ENCODE measurements at places on chromosomes 11 and 22.

DNA sequence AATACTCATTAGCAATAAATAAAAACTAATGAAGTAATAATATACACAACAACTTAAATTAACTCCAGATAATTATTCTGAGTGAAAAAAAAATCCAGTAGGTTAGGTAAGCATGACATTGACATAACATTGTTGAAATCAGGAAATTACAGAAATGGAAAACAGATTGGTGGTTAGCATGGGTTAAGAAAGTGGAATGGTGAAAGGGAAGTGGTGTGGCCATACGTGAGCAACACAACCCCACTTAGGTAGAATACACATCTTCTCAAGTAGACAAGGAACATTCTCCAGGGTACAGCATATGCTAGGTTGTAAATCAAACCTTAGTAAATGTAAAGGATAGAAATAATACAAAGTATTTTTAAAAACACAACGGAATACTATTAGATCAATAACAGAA, 30.2 kb upstream of the CLTCL1 start:
- DNase-seq = no peak

- no peak for DNase-seq
These were observed 41.5 kb upstream of the SHISAL1 start for GRCh38 chr22:44354288-44354687.

GRCh38 chr22:33451866-33452469, 393.8 kb upstream of the SYN3 start:
- DNase-seq = no peak

GRCh38 chr11:113664981-113665710, 41.0 kb downstream of the TMPRSS5 start:
- DNase-seq = no peak

GRCh38 chr11:2300290-2300935, 1.3 kb downstream of the C11orf21 start:
- DNase-seq = no peak

DNA sequence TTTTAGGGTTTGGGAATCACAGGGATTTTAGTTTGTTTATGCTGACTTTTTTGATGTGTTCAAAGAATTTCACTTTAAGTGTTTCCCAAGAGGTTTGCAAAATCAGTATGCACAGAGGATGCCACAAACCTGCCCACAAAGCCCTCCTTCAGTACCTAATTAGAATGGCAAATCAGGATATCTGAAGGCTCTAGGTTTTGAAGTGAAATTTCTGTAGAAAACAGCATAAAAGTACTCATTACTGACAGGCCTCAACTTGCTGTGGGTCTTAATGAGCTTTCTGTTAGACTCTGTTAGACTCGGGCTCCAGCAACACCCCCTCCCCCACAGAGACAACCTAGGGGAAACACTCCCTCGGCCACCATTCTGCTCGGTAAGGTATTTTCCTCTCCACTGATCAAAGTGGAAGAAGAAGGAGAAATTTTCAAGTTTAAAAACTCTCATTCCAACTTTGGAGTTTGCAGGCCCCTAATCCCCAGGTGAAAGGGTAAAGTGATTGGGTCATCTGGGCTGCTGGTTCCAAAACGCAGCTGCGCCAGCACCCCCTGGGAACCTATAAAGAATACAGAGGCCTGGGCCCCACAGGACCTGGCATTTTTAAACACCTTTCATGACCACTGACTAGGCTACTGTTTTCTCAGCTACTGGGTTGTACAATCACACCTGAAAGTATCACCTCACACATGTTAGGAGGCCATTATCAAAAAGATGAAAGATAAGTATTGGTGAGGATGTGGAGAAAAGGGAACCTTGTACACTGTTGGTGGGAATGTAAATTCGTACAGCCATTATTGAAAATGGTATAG, 67.5 kb downstream of the PLEKHA7 start:
- no peak for DNase-seq

DNA sequence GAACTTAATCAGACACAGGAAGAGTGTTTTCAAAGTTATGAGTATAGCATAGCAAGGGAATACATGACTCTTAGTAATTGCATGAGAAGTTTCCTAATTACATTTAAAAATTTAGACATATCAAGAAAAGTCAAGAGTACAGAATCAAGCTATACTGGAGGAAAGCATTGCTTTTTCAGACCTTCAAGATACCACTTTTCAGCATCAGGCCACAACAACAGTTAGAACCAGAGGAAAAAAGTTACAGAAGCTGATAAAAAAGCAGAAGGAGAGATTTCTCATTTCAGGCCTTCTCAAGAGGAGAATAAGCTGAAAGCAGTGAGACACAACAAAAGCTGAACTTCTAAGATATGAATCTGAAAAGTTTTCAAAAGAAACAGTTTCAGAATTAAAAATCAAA, 28.1 kb upstream of the QSER1 start:
- DNase-seq = no peak

- DNase-seq = no peak
These were observed 30.3 kb upstream of the MYEOV start for GRCh38 chr11:69263736-69264052.

- no peak for DNase-seq
These were observed 1.3 kb upstream of the SLC3A2 start for GRCh38 chr11:62879235-62879978.

DNA sequence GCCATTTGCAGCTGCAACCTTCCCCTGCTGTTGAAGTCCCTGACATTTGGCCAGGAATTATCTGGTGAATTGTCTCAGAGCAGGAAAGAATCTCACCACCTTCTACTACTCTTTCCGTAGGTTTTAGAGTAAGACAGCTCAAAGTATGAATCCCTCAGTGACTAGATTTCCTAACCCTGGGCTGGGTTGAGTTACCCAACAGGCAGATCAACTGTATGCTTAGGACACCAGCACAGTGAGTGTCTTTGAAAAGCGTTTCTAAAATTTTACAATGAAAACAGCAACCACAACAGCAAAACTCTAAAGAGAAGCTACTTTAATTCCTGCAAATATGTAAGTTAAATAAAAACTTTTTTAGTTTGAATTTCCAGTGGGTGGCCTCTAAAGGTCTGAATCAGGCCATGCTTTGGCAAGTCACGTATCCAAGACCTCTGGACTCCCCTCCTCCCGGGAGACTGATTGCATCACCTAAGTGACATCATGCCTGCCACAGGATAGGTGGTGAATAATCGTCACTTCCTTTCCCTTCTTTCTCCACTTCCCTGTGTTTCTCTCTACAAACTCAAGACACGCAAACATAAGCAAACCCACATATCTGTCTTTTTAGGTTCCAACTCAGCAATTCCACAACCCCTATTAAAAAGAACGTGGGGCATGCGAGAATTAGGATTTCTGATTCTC, 7.8 kb downstream of the OR8B12 start:
- DNase-seq = no peak

GRCh38 chr11:64713016-64713707, 9.8 kb downstream of the NRXN2 start:
- no peak for DNase-seq

GRCh38 chr11:8213376-8213775, 44.6 kb upstream of the RIC3 start:
- no peak for DNase-seq

DNA sequence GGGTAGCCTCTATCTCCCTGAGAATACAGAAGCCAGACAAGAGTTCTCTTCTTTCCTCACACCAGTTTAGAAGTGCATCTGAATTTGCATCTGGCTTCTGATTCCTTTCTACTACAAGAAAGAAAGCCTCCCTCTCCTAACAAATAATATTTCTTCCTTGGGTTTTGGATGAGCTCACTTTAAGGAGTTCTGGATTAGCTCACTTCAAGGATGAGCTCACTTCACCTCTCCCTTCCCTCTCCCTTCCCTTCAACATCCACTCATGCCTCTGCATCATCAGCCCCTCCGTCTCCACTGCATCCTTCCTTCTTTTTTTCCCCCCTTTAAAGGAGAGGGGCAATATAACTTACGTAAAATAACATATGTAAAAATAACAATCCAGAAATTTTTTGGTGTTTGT, 1.6 kb upstream of the MTNR1B start:
- no peak for DNase-seq

Measured in NCI-H1417 treated with DMSO at 0.1 percent for 48 hours (cell line).